ENCODE measurements at places on chromosomes 5 and 9.
A peak's percentile ranks its signal among the peaks of the same experiment; 100 is the strongest.

- no peaks in the 10 kb centered on the region for H3K27me3 ChIP-seq
- no peaks in the 10 kb centered on the region for H3K36me3 ChIP-seq
- no peak overlapping the region for H3K27ac ChIP-seq
These were observed 110.0 kb upstream of the MTAP start for GRCh38 chr9:21692390-21692789.

DNA sequence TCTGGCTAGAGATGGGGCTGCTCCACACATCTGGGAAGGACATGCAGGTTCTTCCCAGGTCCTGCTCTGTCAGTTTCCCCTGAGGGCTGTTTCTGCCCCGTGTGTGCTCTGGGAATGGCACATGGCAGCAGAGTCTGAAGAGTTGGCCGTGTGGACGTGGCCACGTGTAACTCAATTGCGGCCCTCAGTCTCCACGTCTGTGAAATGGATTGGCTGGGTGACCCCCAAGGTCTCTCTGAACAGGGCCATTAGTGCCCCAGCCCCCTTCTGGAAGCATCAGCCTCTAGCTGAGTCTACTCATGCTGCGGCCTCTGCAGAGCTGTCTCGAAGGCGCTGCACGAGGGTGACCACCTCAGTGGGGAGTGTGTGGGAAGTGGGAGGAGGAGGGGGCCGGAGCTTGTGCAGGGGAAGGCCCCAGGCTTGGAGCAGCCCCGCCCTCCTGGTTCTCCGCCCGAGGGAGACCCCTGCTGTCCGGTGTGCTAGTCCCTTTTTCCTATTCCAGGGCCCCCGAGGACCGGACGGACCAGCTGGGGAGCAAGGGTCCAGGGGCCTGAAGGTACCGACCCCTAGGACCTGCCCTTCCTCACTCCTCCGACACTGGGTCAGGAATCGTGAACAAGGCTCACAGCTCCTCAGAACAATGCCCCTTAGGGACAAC lies 58.9 kb upstream of the ORM1 start:
- no peaks in the 10 kb centered on the region for H3K27me3 ChIP-seq
- no peak for DNase-seq
- H3K36me3 ChIP-seq = no peaks in the 10 kb centered on the region
- no peak overlapping the region for H3K4me3 ChIP-seq

DNA sequence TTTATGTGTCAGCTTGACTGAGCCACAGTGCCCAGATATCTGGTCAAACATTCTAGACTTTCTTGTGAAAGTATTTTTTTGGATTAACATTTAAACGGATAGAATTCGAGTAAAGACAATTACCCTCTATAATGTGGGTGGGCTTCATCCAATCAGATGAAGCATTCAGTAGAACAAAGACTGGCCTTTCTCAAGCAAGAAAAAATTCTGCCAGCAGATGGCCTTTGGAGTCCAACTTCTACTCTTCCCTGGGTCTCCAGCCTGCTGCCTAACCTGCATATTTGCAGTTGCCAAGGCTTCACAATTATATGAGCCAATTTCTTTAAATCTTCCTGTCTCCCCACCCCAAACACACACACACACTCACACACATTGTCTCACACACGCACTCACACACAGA lies 86.4 kb downstream of the MED10 start:
- no peaks in the 10 kb centered on the region for H3K36me3 ChIP-seq
- H3K4me3 ChIP-seq = no peak overlapping the region
- no peaks in the 10 kb centered on the region for H3K4me1 ChIP-seq

DNA sequence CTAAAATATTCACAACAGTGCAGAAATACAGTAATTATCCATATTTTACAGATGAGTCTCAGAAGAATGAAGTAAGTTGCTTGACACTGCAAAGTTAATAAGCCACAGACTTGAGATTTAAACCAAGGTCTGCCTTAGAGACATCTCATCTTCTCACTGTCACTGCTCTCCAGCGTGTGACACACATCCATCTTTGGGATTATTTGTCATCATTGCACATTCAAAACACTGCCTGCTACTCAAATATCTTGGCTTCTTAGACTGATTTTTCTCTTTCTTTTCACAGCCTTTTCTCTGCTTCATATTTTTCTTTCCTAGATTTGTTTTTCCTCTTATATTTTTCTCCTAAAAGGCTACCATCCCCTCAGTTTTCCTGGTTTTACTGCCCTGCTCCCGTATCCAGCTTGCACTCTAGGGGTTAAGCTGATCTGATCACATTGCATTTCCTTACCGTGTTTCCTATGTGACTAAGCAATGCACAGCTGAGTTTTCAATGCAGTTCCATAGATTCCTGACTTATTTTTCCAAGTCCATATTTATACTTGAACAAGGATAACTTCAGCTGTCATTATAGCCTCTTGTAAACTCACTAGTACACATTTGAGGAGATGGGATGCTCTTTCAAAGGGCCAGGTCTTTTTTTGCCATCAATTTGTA lies 353.0 kb downstream of the PLK2 start:
- no peak for DNase-seq
- no peak overlapping the region for H3K27ac ChIP-seq
- H3K4me1 ChIP-seq = no peaks in the 10 kb centered on the region
- H3K36me3 ChIP-seq = no peaks in the 10 kb centered on the region

GRCh38 chr5:177018341-177018740 lies 4.2 kb upstream of the ZNF346 start:
- H3K4me1 ChIP-seq = peaks cover 6% of the 10 kb centered on the region
- H3K27me3 ChIP-seq = no peaks in the 10 kb centered on the region
- H3K36me3 ChIP-seq = no peaks in the 10 kb centered on the region
- H3K27ac ChIP-seq = no peak overlapping the region
- no peak for DNase-seq

- no peaks in the 10 kb centered on the region for H3K27me3 ChIP-seq
- no peak overlapping the region for H3K27ac ChIP-seq
- no peaks in the 10 kb centered on the region for H3K4me1 ChIP-seq
- no peaks in the 10 kb centered on the region for H3K36me3 ChIP-seq
- H3K4me3 ChIP-seq = no peak overlapping the region
These were observed 216.9 kb downstream of the SPOCK1 start for GRCh38 chr5:137282216-137282615.

DNA sequence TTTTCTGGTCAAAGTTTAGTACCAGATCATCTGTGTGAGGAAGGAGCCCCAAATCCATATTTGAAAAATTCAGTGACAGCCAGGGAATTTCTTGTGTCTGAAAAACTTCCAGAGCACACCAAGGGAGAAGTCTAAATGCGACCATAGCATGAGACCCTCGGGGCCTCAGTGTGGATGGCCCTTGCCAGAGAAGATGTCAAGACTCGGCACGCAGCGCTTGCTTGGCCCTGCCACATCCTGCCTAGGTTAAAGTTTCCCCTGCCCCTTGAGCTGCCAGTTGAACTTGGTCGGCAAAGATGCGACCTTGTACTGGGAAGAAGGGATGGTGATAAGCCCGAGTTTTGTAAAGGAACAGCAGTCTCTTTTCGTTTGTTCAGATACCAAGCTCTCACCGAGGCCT lies 65.8 kb downstream of the IL31RA start:
- H3K4me3 ChIP-seq = no peak overlapping the region
- no peak for DNase-seq
- no peaks in the 10 kb centered on the region for H3K36me3 ChIP-seq
- H3K4me1 ChIP-seq = no peaks in the 10 kb centered on the region

DNA sequence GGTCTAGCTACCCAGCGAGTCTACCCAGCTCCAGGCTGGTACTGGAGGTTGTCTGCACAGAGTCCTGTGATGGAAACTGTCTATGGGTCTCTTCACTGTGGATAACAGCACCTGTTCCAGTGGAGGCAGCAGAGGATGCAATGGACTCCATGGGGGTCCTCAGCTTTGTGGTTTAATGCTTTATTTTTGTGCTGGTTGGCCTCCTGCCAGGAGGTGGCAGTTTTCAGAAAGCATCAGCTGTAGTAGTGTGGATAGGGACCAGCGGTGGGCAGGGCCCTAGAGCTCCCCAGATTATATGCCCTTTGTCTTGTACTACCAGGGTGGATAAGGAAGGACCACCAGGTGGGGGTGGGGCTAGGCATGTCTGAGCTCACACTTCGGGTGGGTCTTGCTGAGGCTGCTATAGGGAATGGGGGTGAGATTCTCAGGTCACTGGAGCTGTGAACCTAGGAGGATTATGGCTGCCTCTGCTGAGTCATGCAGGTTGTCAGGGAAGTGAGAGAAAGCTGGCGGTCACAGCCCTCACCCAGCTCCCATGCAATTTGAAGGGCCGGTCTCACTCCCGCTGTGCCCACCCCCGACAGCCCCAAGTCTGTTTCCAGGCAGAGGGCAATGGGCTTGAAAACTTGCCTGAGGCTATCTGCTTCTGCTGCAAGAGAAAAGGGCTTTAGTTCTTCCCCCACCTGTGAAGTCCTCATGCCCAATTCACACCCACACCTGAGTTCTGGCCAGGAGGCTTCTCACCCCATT lies 397.1 kb downstream of the TLE1 start:
- no peaks in the 10 kb centered on the region for H3K27me3 ChIP-seq
- no peaks in the 10 kb centered on the region for H3K4me1 ChIP-seq
- no peak for DNase-seq
- H3K27ac ChIP-seq = no peak overlapping the region
- no peak overlapping the region for H3K4me3 ChIP-seq
- H3K36me3 ChIP-seq = no peaks in the 10 kb centered on the region

GRCh38 chr5:175800656-175801081 lies 70.7 kb upstream of the CPLX2 start:
- no peak overlapping the region for H3K27ac ChIP-seq
- no peaks in the 10 kb centered on the region for H3K36me3 ChIP-seq
- peaks cover 8% of the 10 kb centered on the region for H3K4me1 ChIP-seq
- no peak overlapping the region for H3K4me3 ChIP-seq
- no peak for DNase-seq

GRCh38 chr5:132059696-132060500 lies 557 bp upstream of the IL3 start:
- no peaks in the 10 kb centered on the region for H3K27me3 ChIP-seq
- peak; percentile 56 for DNase-seq
- H3K4me3 ChIP-seq = no peak overlapping the region
- H3K4me1 ChIP-seq = no peaks in the 10 kb centered on the region

GRCh38 chr9:4301971-4302427 lies 2.1 kb upstream of the GLIS3 start:
- H3K4me1 ChIP-seq = peaks cover 15% of the 10 kb centered on the region
- H3K4me3 ChIP-seq = no peak overlapping the region
- H3K27me3 ChIP-seq = no peaks in the 10 kb centered on the region

DNA sequence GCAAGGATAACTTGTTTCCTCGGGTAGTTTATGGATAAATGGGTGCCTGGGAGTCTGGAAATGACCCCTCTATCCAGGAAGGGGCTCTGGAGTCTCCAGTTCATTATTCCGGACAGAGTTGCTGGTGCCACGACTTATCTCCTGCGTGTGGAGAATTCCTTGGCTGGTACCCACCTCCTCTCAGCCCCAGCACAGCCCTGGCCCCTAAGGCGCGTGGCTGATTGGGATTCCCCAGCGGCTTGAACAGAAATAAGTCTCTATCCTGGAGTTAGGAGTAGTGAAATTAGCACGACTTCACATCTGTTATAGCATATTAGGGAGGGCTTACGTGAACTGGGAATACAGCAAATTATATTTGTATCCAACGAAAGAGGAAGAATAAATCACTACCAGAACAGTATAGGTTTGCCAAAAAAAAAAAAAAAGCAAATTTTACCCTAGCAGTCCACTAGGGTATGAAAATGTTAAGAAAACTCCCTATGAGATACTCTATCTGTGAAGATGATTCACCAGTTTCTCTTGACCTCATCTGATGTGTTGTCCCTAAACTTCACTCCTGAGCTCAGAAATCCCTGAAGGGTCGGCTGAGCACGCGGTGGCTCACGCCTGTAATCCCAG lies 172.5 kb upstream of the OTULINL start:
- no peaks in the 10 kb centered on the region for H3K4me1 ChIP-seq
- no peak overlapping the region for H3K4me3 ChIP-seq
- no peak overlapping the region for H3K27ac ChIP-seq
- peaks cover 92% of the 10 kb centered on the region for H3K36me3 ChIP-seq

DNA sequence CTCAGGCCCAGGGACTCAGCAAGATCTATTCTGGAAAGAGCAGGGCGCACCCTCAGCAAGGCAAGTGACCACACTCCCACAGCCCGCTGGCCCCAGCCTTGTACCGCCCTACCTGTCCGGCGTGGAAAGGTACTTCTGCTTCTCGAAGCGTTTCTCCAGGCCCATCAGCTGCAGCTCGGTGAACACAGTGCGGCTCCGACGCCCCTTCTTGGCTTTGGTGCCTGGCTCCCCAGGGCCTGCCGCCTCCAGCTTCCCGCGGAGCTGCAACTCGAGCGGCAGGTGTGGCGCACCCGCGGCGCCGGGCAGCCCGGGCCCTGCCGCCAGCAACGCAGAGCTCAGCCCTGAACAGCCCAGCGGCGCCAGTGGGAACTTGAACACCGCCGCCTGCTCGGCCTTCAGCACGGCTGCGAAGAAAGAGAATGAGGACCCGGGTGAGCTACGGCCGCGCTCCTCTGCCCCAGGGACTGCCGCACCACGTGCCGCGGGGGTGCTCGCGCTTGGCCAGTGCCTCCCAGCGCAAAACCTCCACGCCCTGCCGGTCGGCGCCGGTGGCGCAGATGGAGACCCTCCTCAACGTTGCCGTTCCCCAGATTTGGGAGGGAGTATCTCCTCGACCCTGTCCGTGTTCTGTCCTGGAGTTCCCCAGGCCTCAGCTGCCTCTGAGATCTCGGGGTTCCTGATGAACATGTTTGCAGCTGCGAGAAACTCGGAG lies 2.2 kb downstream of the BARX1 start:
- H3K36me3 ChIP-seq = no peaks in the 10 kb centered on the region
- H3K4me3 ChIP-seq = no peak overlapping the region
- peaks cover 23% of the 10 kb centered on the region for H3K4me1 ChIP-seq
- H3K27me3 ChIP-seq = peaks cover 95% of the 10 kb centered on the region

- H3K4me1 ChIP-seq = no peaks in the 10 kb centered on the region
- H3K36me3 ChIP-seq = no peaks in the 10 kb centered on the region
- no peak for DNase-seq
- no peak overlapping the region for H3K4me3 ChIP-seq
- H3K27ac ChIP-seq = no peak overlapping the region
- H3K27me3 ChIP-seq = no peaks in the 10 kb centered on the region
These were observed 64.0 kb upstream of the FOXE1 start for GRCh38 chr9:97788763-97789663.

- DNase-seq = no peak
- no peaks in the 10 kb centered on the region for H3K36me3 ChIP-seq
- no peak overlapping the region for H3K4me3 ChIP-seq
- no peaks in the 10 kb centered on the region for H3K4me1 ChIP-seq
- no peaks in the 10 kb centered on the region for H3K27me3 ChIP-seq
- no peak overlapping the region for H3K27ac ChIP-seq
These were observed 143.8 kb upstream of the CCDC152 start for GRCh38 chr5:42612750-42613366.

DNA sequence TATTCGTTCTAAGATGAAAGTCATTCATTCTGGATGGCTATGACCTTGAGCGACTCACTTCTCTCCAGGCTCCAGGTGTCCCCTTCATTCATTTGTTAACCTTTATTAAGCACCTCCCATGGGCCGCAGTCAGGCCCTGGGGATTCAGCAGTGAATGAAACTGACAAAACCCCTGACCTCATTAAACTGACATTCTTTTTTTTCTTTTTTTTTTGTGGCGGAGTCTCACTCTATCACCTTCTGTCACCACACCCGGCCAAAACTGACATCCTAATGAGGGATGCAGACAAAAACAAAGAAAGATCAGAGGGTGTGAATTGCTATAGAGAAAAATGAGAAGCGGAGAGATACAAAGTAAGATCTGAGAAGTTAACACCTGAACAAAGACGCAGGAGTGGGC lies 16.5 kb upstream of the ODF2 start:
- H3K4me1 ChIP-seq = peaks cover 5% of the 10 kb centered on the region
- no peaks in the 10 kb centered on the region for H3K27me3 ChIP-seq
- no peaks in the 10 kb centered on the region for H3K36me3 ChIP-seq
- DNase-seq = no peak
